Left lung (tissue), 14 donors: ENCODE measurements at places on chromosomes 7 and 10. TPM values are rescaled to one million over a fixed set of nuclear protein-coding genes. Genes with fewer than 3 reads are reported as not detected.

Gene PSD
- 9.6 TPM for polyA plus RNA-seq

Gene SVIL
- 49.6 TPM for polyA plus RNA-seq

Gene OR2A12
- polyA plus RNA-seq = 0.11 TPM

Gene LRRC18
- 1.4 TPM for polyA plus RNA-seq

Gene CRHR2
- 0.41 TPM for polyA plus RNA-seq

Gene CALD1
- polyA plus RNA-seq = 235 TPM

Gene IFRD1
- polyA plus RNA-seq = 47.3 TPM

GRCh38 chr7:82179311-82179710 lies 264.3 kb downstream of the CACNA2D1 start:
- DNase-seq = no peak

DNA sequence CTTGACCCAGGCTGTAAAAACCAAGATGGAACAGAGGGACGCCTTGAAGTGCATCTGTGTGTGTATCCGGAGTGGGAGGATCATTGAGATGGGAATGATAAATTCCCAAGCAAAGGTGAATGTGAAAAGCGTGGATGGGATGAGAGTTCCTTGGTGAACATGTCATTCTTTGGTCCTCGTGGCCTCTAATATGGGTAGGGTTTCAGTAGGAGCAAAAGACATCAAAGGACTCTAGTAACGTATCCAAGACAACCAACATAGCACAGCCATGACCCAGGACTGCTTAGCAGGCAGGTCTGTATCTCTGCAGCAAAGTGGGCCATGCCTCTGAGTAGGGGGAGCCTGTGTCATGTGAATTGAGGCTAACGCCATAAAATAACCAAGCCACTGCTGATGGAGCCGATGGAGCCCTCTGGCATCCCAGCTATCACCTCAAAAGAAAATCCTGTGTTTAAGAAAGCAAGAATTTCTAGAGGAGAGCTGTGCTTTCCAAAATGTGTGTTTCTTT lies 98.6 kb downstream of the CCDC3 start:
- DNase-seq = no peak

DNA sequence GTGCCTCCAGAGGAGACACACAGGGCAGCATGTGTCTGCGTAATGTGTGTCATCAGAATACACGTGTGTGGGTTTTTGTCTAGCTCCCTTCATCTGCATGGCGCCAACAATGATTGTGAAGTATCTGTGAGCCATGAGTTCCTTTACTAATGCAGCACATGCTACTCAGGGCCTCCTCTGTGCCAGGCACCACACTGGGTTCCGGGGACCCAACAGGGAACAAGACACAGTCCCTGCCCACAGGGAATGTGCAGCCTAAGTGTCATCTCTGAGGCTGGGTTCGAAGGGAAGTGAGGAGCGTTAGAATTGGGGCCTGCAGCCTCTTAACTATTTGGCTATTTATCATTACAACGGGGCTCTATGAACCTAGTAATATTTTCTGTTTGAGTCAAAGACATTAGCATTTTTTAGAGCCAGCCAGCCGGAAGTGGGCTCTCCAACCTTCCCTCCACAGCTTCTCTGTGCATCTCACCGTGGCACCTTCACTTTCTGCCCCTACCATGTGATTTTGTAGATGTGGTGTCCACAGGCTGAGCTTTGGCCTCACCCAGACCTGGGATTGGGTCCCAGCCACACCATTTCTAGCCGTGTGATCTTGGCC lies 43.9 kb upstream of the SRGN start:
- no peak for DNase-seq

DNA sequence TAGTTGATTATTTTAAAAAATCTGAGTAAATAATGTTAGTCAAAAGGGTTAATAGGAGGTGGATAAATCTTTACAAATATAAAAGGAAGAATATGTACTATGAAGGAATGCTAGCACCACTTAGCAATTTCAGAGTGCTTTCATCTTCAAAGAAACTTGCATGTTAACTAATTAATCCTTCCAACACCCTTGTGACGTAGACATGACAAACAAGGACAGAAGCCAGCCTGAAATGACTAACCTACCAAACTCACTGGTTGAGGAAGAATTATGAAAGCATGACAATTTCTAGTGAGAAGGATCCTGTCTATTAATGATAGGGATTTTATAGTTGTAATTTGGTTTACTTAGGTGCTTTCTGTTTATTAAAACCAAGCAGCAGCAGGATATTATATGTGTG lies 468.0 kb upstream of the FZD8 start:
- DNase-seq = no peak

DNA sequence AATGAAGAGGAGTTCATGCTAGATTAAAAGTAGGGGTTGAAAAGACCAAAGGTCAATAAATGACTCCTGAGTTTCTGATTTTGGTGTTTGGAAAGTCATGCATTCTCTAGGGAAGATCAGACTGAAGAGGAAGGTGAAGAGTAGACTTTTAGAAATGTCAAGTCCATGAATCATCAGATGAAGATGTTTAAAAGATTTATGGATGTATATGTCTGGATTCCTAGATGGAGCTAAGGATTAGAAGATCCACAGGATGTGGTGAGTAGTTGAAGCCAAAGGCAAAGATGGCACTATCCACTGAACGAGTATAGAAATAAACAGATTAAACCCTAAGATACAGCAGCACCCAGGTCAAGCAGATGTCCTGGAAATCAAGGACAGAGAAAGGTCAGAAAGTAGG lies 298.5 kb downstream of the GPAM start:
- no peak for DNase-seq

DNA sequence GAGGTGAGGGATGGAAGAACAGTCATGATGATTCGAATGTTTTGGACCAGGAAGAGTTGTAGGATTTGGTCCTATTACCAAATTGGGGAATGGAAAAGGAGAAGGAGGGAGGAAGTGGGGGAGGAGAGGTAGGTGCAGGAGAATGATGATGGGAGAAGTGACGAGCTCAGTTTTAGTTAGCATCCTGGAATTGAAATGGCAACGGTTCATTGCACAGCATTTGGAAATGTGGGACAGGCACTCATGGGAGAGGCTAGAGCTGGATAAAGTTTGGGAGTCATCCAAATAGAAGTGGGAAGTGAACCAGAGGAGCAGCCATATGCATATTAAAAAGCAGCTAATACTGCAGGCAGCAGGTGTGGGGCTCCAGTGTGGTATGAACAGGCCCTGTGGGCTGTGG lies 253.6 kb downstream of the SORCS3 start:
- DNase-seq = no peak

DNA sequence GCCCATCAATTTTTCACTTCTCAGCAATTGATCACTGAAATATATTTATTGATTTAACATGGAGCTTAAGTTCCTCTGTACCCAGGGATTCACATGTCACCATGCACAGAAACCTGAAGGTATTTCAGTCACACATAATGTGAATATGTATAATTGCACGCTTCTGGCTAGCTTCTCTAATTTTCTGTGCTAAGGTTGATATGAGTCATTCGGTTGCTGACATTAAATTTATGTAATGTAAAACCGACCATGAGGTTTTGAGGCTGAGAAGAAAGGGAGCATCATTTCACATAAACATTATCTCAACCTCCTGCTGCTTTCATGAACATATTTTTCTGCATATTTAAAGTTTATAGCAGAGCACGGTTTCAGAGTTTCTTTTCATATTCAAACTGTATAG lies 381.0 kb upstream of the TPK1 start:
- no peak for DNase-seq

- no peak for DNase-seq
Measured at GRCh38 chr7:26441002-26441521, 149.4 kb downstream of the SNX10 start.

DNA sequence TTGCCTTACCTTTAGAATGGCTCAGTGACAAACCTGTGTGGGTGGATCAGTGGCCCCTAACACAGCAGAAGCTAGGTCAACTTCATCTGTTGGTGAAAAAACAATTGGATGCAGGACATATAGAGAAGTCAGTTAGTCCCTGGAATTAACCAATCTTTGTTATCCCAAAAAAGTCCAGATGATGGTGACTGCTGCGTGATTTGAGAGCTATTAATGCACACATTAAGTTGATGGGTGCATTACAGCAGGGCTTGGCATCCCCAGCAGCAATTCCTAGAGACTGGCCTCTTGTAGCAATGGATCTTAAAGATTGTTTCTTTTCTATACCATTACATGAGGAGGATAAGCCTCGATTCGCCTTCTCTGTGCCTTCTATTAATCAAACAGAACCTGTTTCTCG lies 33.3 kb downstream of the OR13A1 start:
- no peak for DNase-seq

DNA sequence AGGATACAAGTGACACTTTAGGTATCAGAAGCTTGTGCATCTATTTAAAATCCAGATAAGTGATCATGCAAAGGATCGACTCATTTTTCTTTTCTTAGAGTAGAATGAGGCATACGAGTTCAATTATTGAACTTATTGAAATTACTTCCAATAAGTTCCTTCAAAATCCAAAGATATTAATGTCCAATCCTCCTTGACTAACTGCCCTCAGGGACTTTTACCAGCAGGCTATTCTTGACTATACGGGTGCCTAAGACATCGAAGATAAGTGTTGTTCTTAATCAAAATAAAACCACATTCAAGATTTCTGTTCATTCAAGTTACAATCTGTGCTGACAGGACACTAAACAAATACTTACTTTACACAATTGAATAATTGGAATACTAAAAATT lies 74.5 kb upstream of the SP4 start:
- DNase-seq = no peak
